ENCODE measurements at places on chromosomes 16 and 17.

DNA sequence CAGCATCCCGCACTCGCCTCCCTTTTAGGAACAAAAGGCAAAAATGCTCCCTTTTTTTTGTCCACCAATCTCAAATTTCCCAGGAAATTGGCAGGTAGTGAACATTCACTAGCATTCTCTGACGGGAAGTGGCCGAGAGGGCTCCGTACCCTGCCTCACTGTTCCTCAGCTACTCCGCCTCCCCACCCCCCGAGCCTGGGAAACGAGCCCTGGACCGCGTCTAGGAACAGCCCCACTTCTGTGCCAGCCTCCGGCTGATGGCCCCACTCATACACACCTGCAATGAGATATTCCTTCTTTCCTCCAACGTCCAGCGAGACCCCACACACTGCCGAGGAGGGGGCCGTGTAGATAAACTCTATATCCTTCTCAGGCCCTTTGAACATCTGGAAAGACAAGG lies 30.0 kb upstream of the USP36 start:
- DNase-seq: no peak

- DNase-seq: peak; percentile 67
These were observed at the start of gene RNF213 for GRCh38 chr17:80260791-80261158. Gene RNF213 (plus strand): TSS chr17:80260852. CDS start chr17:80263682, 2,830 bp downstream.

DNA sequence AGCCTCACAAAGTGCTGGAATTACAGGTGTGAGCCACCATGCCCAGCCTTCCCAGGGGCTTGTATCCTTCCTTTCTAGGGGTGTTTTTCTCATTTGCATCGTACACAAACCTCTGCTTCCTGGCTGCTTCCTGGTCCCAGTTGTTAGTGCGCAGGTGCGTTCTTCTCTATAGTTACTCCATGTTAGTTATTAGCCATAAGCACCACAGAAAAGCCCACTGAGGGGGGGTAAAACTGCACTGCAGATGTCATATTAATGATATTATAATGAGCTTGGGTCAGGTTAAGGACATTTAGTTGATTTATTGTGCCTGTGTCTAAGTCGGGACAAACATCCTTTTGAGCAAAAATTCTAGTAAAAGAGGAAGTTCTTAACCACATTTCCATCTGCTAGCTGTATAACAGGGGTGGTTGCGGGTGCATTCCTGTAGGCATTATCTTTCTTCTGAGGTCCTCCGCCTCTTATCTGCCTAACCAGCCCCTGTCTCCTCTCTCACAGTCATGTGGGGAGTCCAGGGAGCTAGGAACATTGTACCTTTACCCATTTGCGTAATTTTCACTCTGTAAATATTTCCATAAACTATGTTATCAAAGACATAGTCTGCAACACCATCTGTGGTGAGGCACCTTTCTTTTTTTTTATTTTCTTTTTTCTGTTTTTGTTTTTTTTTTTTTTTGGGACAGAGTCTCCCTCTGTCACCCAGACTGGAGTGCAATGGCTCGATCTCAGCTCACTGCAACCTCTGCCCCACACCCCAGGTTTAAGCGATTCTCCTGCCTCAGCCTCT lies 23.6 kb upstream of the ATF7IP2 start:
- DNase-seq: no peak

DNA sequence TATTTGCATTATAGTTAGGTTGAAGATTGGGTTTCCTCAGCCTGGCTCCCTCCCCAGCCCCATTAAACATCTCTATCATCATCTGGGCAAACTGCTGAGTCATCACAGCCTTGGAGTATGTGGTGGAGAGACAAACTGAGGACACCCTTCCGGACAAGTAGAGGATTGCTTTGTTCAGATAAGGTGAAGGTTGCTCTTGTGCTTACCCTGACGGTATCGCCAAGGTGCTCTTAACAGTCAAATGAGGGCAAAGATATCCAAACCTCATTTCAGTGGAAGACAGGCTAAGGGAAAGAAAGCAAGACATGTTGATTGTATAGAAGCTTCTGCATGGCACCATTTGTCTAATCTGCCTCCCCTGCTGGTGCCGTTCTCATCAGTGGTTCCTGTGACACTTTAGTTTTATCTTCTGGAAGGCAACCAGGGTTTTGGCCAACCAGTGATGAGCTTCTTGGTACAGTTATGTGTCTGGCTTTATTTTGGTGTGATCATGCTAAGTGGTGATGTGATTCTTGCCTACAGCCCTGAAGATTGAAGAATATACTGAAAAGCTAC lies 56.9 kb upstream of the LGALS9 start:
- DNase-seq: no peak

DNA sequence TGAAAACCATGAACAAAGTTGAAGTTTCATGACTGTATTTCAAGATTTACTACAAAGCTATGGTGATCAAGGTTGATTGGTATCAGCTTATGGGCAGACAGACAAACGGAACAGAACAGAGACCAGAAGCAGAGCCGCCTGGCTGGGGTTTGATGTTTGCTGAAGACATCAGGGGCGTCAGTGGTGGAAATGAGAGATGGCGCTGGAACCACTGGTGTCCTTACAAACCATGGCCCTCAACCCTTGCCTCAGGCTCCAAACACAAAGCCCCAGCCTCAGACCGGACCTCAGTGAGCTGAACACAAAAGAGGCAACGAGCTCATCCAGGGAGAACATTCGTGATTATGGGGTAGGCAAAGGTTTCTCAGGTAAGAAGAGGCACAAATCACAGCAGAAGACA lies 113.0 kb upstream of the METRNL start:
- DNase-seq: no peak

GRCh38 chr16:67443265-67443664 lies 12.3 kb downstream of the HSD11B2 start:
- no peak for DNase-seq

DNA sequence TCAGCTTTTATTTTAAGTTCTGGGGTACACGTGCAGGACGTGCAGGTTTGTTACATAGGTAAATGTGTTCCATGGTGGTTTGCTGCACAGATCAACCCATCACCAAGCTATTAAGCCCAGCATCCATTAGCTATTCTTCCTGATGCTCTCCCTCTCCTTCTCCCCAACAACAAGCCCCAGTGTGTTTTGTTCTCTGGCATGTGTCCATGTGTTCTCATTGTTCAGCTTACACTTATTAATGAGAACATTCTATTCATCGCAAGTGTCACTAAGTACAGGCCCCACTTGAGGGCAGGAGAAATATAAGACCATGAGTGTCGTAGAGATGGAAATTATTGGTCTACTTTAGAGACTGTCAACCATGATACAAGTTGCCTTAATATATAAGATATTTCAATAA lies 615.1 kb downstream of the CDH8 start:
- DNase-seq: no peak

DNA sequence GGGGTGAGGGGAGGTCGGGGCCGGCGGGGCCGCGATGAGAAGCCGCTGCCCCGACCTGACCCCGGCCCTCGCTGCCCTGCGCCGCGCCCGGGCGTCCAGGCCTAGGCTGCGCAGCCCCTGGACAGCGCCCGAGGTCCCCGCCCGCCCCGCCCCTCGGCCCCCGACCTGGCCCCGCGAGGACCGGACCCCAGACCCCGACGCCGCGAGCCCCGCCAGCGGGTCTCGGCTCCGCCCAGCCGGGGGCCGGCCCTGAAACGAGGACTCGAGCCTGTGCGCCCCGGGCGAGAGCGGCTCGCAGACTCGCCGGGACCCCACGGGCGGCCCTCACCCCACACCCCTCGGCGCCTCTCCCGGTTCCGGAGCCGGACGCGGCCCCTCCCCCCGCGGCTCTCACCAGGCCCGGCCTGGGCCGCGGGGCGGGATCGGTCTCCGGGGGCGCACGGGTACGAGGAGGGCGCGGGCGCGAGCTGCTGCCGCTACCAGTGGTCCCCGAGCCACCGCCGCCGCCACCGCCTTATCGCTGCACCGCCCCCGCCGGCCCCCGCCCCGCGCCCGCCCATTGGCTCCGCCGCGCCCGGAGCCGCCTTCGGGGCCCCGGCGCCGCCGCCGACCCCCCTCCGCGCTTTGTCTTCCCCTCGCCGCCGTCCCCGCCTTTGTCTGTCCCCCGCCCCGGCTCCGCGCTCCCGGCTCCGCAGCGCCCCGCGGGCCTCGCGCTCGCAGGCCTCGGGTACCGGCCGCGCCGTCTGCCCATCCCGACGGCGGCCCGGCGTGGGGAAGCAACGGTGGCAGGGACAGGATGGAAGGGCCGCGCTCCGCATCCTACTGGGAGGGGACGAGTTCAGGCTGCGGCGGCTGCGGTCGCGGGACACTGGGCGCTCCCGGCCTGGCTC lies at the start of gene LIMD2:
Gene LIMD2 (minus strand): TSS at position 488 of the 890 bp plus-strand sequence. CDS start 827 bp downstream, outside the sequence.
- peak; percentile 80 for DNase-seq

- DNase-seq: no peak
These were observed 10.2 kb upstream of the CENPT start for GRCh38 chr16:67857547-67858233.

DNA sequence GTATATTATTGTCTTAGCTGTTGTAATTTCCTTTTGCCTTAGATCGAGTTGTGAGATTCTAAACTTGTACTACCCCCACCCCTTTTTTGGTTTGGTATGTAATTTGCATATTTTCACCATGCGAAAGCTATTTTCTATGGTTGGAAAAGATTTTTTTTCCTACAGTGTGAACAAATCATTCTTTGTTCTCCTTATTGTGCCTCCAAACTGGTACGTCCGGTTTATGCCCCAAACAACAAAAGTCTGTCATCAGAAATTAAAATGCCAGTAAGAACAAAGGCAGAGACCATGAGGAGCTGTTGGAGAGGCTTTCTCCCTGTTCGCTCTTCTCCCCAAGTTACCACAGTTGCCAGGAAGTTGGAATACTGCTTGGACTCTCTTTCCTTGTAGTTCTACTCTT lies 66.1 kb downstream of the BCAS3 start:
- no peak for DNase-seq

GRCh38 chr17:4739122-4740024 lies at the start of the genes CXCL16 and ZMYND15:
Gene CXCL16 (minus strand): TSS chr17:4739928. CDS start chr17:4739339, 589 bp downstream.
Gene ZMYND15 (plus strand): TSS chr17:4739833. CDS start chr17:4740549, 716 bp downstream.
- DNase-seq: peak; percentile 76

DNA sequence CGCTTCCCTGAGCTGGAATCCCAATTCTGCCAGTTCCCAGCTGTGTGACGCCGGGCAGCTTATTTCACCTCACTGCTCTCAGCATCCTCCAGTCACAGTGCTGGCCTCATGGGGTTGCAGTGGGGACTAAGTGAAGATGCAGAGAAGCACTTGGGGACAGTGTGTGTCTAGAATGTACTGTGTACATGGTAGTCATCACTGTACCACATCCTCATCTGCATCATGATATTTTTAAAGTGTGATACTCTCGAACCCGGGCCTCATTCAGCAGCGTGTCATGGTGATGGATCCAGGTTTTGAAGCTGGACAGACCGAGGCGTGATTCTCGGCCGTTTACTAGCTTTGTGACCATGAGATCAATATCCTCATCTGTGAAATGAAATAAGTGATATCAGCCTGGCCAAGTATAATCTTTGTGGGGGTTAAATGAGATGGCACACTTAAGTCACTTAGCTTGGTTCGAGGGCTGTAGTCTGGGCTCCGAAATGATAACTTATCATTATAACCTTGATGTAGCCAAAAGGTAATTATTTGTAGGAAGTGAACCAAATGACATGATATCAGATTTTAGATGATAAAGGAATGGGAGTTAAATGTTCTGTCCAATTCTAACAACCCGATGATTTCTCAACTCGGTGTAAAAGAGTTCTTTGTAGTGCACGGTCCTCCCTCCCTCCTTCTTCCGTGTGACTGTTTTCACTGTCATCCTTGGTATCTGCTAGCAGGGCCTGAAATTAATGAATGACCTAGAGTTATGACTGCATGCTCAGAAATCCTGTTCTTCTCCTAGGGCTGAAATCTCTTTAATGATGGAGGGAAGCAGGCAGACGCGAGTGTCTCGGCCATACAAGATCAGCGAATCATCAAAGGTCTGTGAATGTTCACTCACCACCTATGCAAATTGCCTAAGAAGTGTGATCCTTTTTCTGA lies 2.0 kb downstream of the KLHL36 start:
- no peak for DNase-seq

GRCh38 chr16:77868478-77868877 lies 80.1 kb downstream of the VAT1L start:
- no peak for DNase-seq

DNA sequence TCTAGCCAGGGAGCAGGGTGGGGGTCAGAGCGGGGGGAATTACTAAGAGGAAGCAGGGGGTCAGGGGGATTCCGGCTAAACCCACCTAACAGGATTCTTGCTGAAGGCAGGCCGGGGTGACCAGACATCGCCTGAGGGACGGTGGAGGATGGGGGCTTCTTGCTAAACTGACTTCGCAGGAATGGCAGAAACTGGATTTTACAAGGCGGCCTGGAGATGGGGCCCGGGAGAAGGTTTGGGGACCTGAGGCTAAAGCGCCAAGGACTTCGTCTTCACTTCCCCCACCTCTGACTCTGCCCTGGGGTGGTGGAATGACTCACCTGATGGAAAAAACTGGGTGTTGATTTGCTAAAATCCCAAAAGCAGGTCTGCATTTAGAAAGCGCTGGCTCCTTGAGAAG lies 23.5 kb downstream of the LGALS3BP start:
- DNase-seq: no peak

- no peak for DNase-seq
These were observed 15.4 kb upstream of the WDR45B start for GRCh38 chr17:82663381-82664275.

DNA sequence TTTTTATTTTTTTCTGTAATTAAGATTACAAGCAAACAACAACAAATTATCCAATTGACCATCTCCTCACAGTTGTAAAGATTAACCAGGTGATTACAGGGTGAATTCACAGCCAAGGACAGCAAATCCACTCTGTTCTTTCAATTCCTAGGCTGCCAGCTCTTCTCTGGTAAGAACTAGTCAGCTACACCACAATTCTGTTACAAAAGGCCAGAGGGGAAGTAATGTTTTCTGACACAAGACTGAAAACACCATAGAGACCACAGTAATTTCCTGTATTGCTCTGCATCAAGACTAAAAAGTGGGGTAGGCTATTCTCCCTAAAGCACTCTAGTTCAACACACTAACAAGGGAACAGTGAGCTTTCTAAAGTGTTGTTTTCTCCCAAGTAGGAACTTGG lies 10.6 kb downstream of the CA10 start:
- no peak for DNase-seq

DNA sequence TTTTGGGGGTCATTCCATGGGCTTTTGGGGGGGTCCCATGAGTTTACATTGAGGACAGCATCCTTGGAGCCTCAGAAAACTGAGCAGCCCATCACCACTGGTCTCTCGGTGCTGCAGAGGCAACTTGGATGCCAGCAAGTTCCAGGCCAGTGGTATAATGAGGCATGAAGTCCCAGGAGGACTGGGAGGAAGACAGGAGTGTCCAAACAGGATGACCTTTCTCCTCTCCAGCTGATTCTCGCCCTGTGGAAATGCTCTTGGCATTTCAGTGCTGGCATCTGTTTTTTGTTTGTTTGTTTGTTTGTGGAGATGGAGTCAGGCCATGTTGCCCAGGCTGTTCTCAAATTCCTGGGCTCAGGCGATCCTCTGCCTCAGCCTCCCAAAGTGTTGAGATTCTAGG lies 347.6 kb downstream of the SNX29 start:
- DNase-seq: no peak

DNA sequence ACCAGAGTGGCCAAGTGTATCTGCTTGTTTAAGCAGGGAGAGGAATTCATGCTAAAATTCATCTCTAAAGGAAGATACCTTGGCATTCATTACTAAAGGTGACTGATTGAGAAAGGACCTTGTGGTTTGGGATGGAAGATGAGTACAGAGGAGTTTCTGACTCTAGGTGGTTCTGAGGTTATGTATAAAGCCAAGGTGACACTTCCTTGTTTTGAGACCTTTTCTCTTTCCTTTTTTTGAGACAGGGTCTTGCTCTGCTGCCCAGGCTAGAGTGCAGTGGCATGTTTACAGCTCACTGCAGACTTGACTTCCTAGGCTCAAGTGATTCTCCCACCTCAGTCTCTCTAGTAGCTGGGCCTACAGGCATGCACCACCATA lies 9.1 kb downstream of the ABHD15 start:
- no peak for DNase-seq

- no peak for DNase-seq
These were observed 288.7 kb downstream of the SOX9 start for GRCh38 chr17:72409405-72410002.

All from activated B cell treated with CpG ODN at 0.5 μM for 24 hours (primary cell).